ENCODE measurements at places on chromosomes 3 and 15.

DNA sequence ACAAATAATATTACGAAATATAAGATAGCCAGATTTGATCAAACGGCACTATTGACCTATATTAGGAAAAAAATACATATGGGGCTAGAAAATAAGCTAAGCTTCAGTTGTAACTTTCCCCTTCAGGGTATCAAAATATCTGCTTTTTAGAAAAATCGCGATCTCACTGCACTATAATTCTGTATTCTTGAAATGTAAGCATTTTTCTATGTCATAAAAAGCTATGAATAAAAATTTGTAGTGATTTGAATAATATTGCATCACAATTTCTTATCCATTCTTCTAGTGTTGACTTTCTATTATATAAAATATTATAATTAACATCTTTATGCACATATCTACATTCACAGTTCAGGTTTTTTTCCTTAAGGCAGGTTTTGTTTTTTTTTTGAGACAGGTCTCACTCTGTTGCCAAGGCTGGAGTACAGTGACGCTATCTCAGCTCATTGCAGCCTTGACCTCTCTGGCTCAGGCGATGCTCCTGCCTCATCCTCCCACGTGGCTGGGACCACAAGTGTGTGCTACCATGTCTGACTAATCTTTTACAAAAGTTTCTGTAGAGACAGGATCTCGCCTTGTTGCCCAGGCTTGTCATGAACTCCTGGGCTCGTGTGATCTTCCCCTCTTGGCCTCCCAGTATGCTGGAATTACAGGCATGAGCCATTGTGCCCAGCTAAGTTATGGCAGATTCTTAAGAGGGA, 21.6 kb downstream of the EMC4 start:
- no peak for DNase-seq

- no peak for DNase-seq
These were observed 655 bp upstream of the TSPAN3 start for GRCh38 chr15:77071305-77072223.

DNA sequence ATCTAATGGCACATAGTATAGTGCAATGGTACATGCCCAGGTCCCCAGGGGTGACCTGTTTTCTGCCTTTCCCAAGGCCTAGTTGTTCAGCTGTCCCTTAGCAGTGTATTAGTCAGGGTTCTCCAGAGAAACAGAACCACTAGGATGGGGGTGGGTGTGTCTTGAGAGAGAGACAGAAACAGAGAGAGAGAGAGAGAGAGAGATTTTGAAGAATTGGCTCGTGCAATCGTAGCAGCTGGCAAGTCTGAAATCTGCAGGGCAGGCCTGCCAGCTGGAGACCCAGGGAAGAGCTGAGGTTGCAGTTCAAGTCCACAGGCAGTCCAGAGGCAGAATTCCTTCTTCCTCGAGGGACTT, 90.6 kb upstream of the RNF7 start:
- DNase-seq: no peak

- no peak for DNase-seq
These were observed 32.5 kb downstream of the PARP15 start for GRCh38 chr3:122609798-122610559.

DNA sequence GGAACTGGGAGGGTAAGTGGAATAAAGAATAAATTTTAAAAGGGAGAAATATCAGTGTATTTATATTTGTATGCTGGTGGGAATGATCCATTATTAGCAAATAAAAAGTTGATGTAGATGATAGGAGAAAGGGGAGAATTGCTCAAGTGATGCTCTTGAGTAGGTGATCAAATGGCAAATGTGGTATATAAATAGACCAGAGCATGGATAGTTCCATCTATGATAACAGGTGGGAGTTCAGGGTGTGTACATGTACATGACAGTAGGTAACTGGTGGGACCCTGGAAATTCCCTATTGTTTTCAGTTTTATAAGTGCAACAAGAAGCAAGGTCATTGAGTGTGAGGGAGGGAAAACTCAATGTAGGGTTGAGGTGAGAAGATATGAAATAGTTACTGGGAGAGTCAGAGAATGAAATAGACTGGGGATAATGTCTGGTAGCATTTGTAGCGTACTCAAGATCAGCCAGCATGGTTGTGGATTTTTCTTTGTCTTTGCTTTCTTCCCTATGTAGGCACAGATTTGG, 31.3 kb upstream of the EBLN2 start:
- DNase-seq: no peak

GRCh38 chr3:158165730-158166129, 55.8 kb downstream of the RSRC1 start:
- no peak for DNase-seq

- DNase-seq: no peak
These were observed 65.2 kb upstream of the TNIK start for GRCh38 chr3:171525437-171525836.

GRCh38 chr3:4980229-4981203, 1.3 kb downstream of the BHLHE40 start:
- DNase-seq: peak; percentile 90

- no peak for DNase-seq
These were observed 48.9 kb downstream of the CD200R1 start for GRCh38 chr3:112925969-112926368.

DNA sequence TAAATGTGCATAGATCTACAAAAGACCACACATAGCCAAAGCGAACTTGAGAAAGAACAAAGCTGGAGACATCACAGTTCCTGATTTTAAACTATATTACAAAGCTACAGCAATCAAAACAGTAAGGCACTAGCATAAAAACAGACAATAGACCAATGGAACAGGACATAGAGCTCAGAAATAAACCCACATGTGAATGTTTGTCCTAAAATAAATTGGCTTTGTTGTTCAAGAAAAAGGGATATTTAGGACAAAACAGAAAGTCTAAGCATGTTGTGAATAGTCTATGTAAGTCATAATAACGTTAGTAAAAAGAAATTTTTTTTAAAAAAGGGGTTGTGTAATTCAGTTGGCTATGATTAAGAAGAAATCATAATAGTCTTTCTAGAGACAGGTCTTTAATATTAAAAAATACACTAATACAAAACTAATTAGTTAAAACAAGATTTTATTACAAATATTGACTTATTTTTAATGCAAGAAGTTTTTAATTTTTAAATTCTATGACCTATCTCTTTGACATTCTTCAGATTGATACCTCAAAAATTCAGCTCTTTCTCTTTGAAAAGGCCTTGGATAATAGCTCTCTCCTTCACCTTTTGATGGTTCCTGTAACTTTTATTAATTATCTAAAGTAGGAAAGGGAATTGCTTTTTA, 11.6 kb downstream of the TMEM212 start:
- DNase-seq: no peak

DNA sequence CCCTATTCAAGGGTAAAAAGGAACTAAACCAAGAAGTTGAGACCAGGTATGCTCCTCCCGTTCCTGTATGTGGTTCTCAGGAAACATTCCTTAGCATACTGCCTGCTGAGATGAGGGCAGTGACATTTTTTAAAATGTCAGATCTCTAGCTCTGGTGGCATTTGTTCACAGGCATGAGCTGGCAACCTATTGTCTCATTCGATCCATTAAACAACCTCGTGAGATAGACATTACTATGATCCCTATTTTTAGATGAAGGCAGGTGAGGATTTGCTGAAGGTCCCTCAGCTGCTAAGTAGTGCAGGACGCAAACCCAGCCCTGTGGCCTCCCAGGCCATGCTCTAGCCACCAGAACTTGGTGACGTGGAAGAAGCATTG, 74.9 kb downstream of the SIDT1 start:
- DNase-seq: no peak

DNA sequence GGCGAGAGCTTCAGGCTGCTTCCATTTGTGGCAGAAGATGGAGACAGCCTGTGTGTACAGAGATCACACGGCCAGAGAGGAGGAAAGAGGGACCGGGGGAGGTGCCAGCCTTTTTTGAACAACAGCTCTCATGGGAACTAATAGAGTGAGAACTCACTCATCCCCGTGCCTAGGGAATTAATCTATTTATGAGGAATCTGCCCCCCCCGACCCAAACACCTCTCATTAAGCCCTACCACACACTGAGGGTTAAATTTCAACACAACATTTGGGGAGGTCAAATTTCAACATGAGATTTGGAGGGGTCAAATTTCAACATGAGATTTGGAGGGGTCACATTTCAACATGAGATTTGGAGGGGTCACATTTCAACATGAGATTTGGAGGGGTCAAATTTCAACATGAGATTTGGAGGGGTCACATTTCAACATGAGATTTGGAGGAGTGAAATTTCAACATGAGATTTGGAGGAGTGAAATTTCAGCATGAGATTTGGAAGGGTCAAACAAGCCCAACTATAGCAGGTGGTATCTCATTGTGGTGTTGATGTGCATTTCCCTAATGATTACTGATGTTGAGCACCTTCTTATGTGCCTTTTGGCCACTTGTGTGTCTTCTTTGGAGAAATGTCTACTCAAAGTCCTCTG, 20.6 kb upstream of the RFTN1 start:
- DNase-seq: no peak

- no peak for DNase-seq
These were observed 670 bp upstream of the ATP13A3 start for GRCh38 chr3:194487289-194488054.

DNA sequence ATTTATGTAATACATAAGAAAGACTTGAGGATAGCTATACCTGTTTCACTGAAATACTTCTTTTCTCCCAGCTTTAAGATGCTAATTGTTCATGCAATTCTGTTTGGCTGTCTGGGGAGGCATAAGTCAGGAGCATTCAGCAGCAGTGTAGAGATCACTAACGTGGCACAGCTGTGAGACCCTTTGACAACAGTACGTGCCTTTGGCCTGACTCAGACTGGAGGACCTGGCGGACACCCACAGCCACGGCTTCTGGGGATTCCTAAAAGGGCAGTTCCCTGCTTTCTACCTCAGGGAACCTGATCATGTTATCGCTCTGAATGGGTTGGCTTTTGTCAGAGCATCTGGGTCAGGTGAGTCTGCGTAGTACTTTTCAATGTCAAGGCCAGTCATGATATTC, 295.0 kb upstream of the ICE2 start:
- no peak for DNase-seq

GRCh38 chr3:5210926-5211325, 23.4 kb downstream of the EDEM1 start:
- no peak for DNase-seq

DNA sequence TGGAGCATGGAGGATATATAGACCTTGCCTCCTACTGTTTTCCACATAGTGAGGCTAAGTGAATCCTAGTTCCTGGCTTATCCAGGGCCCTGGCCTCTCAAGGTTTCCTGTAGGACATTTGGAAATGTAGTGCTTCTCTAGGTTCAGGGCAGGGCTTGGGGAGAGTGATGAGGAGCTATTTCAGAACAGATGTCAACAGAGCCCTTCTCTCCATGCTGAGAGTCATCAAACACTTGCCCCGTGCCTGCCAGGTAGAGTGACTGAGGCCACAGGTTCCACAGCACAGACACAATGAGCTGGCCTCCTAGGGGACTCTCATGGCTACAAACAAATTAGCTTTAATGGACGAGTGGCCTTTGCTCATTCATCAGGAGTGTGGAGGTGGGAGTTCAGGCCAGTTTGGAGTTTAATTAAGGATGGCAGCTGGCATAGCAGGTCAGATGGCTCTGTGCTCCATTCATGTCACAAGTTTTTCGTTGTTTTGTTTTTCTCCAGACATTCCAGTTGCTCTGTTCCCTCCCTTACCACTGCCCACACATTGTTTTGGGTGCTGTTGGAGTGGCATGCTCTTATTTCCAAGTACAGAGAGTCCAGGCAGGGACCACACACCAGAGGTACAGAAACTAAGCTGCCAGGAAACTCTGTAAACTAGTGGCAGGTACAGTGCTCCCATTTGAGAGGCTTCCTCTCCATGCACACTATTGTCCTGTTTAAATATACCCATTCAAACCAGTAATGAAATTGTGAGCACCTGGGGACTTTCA, 189.8 kb downstream of the RYR3 start:
- no peak for DNase-seq

DNA sequence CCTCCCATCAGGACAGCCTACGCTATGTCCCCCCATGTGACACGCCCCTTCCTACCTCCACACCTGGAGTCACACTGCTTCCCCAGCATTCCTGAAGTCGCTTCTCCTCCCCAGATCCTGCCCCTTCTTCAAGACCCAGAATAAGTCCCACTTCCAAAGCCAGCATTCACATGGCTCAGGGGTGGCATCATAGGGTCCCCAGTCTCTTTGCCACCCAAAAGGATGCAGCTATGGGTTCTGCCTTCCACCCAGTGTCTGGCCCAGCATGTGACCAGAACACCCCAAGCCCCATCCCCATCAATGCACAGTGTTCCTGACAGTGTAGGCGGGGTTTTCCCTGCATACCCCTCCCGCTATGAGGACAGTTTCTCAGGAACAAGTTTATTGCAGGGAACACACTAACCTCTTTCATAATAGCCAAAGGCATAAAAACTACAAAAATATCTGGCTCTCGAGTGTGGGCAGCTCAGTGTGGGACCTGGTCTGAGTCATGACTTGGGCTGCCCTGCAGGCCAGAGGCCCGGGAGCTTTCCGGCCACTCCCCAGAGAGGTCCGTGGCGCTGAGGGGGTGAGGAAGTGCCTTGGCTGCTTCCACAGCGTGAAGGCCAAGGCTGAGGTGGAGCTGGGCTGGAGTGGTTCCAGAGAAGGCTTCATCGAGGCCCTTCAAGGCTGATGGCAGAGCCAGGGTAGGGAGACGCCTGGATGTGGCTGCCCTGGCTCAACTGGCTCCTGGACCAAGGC, 5.8 kb downstream of the ISLR start:
- peak; percentile 75 for DNase-seq

- DNase-seq: no peak
These were observed 450.1 kb upstream of the THBS1 start for GRCh38 chr15:39130556-39131379.

GRCh38 chr3:126880901-126881300, 102.0 kb upstream of the PLXNA1 start:
- no peak for DNase-seq

DNA sequence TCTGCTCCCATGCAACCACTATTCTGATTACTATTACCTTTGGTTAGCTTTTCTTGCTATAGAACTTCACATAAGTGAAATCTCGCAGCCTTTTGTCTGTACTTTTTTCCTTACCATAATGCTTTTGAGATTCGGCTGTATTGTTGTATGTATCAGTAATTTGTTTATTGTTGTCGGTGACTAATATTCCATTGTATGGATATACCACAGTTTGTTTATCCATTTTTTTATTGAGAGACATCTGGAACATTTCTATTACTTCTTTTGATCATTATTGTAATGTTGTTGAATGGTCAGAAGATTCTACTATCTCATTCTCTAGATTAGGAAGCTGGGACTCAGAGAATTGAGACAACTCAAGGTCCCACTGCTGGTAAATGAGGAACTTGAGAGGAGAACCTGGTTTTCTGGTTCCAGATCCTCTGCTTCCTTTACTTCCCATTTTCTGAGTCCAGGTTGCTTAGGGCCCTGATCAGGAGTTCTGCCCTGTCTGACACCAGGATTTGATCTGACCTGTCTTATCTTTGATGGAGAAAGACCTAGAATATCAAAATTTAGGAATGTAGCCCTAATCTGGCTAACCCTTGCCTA, 18.2 kb upstream of the SPTSSB start:
- DNase-seq: no peak

- no peak for DNase-seq
These were observed 63.8 kb upstream of the TBC1D5 start for GRCh38 chr3:17806201-17806600.

DNA sequence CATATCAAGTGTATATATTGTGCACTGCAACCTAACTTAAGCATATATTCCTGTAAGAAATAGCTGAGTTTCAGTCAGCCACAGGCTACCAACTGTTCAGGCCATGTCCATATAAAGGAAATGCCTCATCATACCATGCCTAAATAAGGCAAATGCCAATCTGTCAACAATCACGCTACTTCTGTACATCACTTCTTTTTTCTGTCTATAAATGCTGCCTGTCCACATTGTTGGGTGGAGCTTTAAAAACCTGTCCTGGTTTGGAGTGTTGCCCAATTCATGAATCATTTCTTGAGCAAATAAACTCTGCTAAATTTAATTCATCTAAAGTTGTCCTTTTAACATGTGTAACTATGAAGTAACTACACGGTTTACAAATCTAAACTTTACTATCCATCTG, 1091.9 kb downstream of the NSUN3 start:
- peak; percentile 21 for DNase-seq

Data from T1000 (cell line).